ENCODE measurements at places on chromosomes 2 and 18. TPM values are rescaled to one million over a fixed set of nuclear protein-coding genes. Genes with fewer than 3 reads are reported as not detected.

DNA sequence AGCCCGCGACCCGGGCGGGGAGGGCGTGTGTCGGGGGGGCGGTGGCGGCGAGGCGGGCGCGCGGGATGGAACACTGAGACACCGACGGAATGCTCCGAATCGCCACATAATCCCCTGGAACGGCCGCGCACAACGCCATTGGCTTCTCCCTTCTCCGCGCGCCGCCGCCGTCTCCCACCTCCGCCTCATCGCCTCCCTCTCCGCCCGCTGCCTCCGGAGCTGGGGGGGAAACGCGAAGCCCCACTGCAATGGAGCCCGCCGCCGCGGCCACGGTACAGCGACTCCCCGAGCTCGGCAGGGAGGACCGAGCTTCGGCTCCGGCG is at the start of gene PHLPP1:
Gene PHLPP1, plus strand, starts transcription at position 106 of the 323 bp plus-strand sequence. Its CDS starts 143 bp downstream, at position 249.
- H3K27me3 ChIP-seq = peaks cover 10% of the 10 kb centered on the region
- peak within 1 kb of the TSS; percentile 85 for H3K4me3 ChIP-seq
- DNase-seq = no peak
- peaks cover 22% of the 10 kb centered on the region for H3K4me1 ChIP-seq
- H3K36me3 ChIP-seq = no peaks in the 10 kb centered on the region

GRCh38 chr2:103773884-103774283 is 1012.1 kb downstream of the TMEM182 start:
- no peaks in the 10 kb centered on the region for H3K4me1 ChIP-seq
- no peak overlapping the region for H3K4me3 ChIP-seq
- DNase-seq = no peak
- no peaks in the 10 kb centered on the region for H3K27me3 ChIP-seq
- no peak overlapping the region for H3K27ac ChIP-seq
- no peaks in the 10 kb centered on the region for H3K36me3 ChIP-seq

GRCh38 chr2:84849271-84849952 is 31.5 kb downstream of the TRABD2A start:
- peaks cover 38% of the 10 kb centered on the region for H3K36me3 ChIP-seq
- peak overlapping the region; percentile 86 for H3K27ac ChIP-seq

Gene LYPD6B
- not detected for total RNA-seq

Gene SH3RF3
- 0.36 TPM for total RNA-seq

All from activated naive CD8-positive, alpha-beta T cell treated with anti-CD3 and anti-CD28 coated beads, Interleukin-2, amount 10 ng/mL, durations not matched to agents 7 days and 5 days (primary cell).